ENCODE measurements at places on chromosomes 6 and 20. TPM values are rescaled to one million over a fixed set of nuclear protein-coding genes. Genes with fewer than 3 reads are reported as not detected.

DNA sequence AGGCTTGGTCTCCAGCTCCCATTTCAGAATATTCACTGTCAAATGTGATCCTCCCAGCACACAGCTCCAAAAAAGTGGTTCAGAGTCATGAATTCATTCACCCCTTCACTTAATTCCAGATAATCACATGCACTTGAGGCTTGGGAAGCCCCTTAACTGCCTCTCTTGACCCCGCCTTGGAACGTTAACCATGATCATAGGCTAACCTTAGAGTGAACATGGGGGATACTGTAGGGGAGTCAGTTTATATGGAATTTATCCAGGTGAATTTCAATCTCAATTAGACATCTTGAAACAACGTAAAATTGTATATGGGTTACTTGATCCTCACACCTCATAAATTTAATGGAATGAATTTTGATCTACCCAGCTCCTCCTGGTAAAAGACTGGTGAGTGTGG lies 346.8 kb upstream of the ARID1B start:
- no peak for DNase-seq

DNA sequence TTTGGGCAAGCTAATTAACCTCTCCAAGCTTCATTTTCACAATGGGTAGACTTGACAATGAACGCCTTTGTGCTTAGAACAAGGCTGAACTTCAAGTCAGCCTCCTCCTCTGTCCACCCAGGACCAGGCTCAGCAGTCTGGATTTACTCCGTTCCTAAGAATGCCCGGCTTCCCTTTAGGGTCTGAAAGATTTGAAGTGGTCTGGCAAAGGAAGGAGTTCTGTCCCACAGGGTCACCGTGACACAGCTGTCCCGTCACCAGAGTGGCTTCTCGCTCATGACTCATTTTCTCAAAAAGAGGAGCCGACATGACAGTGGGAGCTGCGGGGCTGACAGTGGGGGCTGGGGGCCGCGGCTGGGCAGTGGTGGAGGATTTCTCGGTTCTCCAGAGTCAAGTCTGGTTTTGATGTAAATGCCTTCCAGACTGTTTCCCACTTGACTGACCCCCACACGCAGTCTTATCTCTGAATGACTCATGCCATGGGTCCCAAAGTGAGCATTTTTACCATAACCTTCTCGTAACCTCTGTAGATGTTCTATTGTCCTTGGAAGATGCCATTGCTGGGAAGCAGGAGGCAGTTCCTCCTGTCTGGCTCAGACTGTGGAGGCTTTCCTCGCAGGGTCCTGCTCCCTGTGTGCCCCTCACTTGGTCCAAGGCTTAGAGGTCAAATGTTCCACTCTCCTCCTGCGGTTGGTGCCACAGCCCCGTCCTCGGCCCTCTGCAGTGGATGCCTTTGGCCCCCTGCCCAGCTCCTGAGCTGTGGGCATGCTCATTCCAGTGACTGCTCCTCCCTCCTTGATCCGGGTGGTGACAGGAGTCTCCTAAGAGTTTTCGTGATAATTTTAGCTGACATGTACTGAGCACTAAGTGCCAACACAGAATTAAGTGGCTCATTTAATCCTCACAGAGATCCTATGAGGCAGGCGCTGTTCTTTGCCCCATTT lies 253.1 kb downstream of the FNDC1 start:
- peak; percentile 36 for DNase-seq

Gene SNRNP48
- total RNA-seq: 21.1 TPM

Gene CD109
- 5.8 TPM for total RNA-seq

Gene MAFB
- 5.2 TPM for total RNA-seq

Gene CALHM4
- total RNA-seq: not detected
